Right lobe of liver (tissue), 6 donors: ENCODE measurements at places on chromosomes 4 and X. TPM values are rescaled to one million over a fixed set of nuclear protein-coding genes. Genes with fewer than 3 reads are reported as not detected.
A peak's percentile ranks its signal among the peaks of the same experiment; 100 is the strongest.

IL3RA gene
- total RNA-seq: 0.64 TPM

GPR34 gene
- total RNA-seq: 3.1 TPM

GRCh38 chrX:7987160-7988012 is 60.2 kb upstream of the PNPLA4 start:
- no peak overlapping the region for H3K27ac ChIP-seq
- H3K4me1 ChIP-seq: peaks cover 20% of the 10 kb centered on the region
- H3K4me3 ChIP-seq: no peak overlapping the region
- no peaks in the 10 kb centered on the region for H3K27me3 ChIP-seq

GRCh38 chrX:24024819-24025740 is 1.9 kb downstream of the KLHL15 start:
- peak; percentile 91 for DNase-seq
- H3K4me3 ChIP-seq: peak overlapping the region; percentile 67
- H3K4me1 ChIP-seq: no peaks in the 10 kb centered on the region

GRCh38 chrX:13103914-13104274 is 59.5 kb upstream of the FAM9C start:
- no peaks in the 10 kb centered on the region for H3K4me1 ChIP-seq
- no peaks in the 10 kb centered on the region for H3K27me3 ChIP-seq
- H3K4me3 ChIP-seq: no peak overlapping the region
